Natural killer cell (primary cell): ENCODE measurements at places on chromosomes 2 and 18.
A peak's percentile ranks its signal among the peaks of the same experiment; 100 is the strongest.

DNA sequence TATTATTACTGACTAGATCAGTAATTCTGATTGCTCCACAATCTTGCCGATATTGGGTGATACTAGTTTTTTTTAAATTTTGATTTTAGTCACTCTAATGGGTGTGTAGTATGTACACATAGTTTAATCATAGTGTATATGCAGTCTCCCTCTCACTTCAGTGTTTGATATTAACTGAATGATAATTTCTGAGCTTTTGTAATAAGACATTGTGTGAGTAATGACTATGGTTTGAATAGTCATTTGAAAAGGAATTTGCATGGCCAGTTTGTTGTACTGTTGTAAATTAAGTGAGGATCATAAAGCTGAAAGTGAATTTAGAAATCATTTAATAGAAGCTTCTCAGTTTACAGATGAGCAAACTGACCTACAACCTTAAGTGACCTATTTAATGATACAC is 33.4 kb downstream of the USP14 start:
- no peak for DNase-seq

GRCh38 chr2:54457323-54458023 is 1.3 kb downstream of the SPTBN1 start:
- DNase-seq, result peak; percentile 17

- no peak for DNase-seq
Measured at GRCh38 chr18:7743256-7743655, 176.1 kb downstream of the PTPRM start.

DNA sequence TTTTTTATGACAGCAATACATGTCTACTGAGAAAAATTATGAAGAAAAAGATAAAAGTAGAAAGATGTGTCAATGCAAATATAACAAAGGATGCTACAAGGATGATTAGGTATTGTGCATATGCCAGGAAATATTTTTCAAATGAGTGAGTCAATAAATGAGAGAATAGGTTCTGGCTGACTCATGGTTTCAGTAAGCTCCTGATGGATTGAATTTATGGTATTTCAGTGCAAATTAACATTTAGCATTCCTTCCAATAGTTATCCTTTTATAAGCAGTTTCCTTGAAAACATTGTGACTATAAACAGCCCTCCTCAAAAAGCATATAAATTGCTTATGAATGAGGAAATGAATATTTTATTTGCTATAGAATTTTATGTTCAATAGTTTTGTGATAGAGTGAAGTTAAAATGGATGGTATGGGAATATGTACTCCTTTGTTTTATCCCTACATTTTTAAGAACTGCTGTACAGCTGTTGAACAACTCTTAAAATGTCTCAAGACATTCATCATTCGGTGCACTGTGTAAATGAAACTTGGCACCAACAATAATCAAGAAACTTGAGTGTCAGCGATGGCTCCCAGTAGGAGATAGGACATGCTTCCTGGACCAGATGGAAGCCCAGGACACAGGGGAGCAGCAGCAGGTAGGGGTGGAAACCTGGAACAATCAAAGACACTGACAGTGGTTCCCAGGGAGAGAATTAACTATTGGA is 144.7 kb downstream of the PMAIP1 start:
- no peak for DNase-seq

- DNase-seq, result peak; percentile 29
Measured at GRCh38 chr18:75207310-75208154, 1.4 kb downstream of the PTGR3 start.

DNA sequence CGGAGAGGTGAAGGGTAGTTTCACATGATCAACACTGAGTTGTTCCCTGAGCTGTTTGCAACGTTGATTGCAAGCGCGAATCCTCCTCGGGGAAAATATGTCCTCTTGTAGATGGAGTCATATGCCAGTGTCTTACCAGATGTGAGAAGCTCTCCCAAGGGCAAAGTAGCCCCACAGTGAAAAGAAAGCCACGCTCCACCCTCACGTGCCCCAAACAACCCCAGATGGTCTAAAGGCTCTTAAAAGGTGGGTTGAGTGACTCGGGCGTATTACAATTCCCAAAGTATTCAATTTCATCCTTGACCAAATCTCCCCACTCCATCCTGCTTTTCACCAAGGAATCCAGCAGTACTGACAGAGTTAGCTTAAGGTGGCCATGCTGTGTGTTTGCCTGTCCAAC is 332.1 kb upstream of the SOX11 start:
- DNase-seq, result no peak

DNA sequence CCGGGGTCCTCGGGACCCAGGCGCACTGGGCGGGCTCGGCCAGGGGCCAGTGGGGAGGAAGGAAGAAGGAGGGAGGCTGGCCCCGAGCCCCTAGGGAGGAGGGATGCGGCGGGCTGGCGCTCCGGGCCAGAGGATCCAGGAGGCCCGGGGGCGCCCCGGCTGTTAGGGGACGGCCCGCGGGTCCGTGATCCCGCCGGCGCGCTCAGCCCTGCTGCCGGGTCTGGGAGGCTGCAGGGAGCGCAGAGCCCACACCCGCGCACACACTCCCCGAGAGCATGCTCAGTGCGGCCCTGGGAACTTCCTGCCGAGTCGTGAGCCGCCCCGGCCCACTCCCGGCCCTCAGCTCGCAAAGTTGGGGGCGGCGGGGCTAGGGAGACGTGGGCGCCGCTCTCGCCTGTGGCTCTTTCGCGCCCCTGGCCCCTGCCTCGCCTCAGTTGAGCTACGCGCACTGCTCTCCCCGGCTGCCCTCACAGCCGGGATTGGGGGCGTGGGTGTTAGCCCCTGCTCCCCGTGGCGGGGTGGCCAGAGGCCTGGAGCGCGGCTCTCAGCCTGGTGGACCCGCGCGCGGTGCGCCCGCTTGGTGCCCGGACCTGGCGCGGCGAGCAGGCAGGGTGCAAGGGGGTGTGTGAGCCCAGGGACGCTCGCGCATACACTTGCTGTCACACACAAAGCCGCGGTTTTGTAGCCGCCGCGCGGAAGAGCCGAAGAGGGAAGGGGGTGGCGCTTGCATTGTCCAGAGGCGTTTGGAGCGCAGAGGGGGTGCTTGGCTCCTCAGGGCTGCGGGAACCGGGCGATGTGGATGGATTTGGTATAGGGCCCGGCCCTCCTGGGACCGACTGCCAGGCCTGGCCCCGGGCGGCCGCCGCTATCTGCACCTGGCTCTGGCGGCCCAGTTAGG is 132.9 kb upstream of the MGAT5 start:
- DNase-seq, result peak; percentile 54

DNA sequence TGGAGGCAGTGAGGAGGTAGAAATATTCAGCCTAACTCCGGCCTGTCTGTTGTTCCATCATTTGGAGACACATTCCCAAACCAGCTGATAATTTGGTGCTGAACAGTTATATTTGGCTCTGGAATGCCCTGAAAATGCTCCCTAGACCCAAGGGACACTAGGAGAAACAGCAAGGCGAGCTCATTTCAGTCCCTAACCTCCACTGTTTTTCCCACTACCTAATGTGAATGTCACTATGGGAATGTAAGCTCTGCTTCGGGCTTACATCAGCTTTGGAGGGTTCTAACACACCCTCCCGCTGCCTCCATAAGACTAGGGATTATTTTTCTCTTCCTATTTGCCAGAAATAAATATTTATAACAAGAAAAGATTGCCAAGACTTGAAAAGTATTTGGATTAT is 103.5 kb downstream of the ANTXR1 start:
- DNase-seq, result no peak
